A673 (cell line): ENCODE measurements at places on chromosomes 5 and 9. TPM values are rescaled to one million over a fixed set of nuclear protein-coding genes. Genes with fewer than 3 reads are reported as not detected.

DNA sequence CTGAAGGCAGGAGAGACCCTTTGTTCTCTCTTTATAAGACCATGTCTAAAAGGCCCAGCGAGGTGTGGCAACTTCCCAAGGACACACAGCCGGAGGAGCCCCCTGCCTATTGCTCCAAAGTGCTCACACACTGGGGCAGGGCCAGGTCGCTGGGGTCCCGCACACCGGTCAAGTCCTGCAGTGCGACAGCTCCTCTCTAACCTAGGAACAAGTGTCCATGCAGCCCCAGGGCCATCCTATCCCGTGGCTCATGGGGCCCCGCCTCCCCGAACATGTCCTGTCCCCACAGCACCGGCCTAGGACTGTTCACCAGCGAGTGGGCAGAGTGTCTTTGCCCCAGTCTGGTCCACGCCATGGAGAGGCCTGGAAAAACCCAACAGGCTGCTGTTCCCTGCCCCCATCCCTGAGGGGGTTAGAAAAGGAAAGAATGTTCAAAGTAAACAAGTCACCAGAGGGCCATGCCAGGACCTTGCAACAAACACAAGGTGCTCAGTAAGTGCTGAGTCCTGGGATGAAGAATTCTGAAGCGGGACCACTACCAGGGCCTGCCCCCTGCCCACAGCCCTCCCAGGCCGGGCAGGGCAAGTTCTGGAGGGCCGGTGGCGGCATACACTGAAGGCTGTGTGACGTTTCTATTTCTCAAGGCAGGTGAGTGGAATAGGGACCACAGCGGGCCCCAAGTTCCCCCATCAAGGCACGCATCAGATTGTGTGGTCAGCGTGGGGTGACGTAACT lies 938 bp downstream of the NINJ1 start:
- DNase-seq: no peak

DNA sequence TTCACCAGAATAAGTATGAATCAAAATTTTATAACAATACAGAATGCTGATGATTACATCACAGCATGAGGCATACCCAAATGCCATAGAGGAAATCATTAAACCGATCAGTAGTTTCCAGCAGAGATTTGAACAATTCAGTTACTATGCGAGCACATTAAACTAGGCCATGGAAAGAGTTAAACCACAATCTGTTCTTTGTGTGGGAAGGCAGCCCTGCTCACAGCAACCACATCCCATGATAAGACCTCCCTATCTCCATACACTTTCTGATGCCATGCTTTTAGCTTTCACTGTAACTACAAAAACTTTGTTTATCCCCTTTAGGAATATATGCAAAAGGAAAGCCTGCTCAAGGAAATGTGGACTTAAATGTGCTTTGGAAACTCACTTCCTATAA lies 4.5 kb downstream of the NFIB start:
- DNase-seq: peak; percentile 57

The CD72 gene
- total RNA-seq: not detected in 2 replicates

The CLIC3 gene
- total RNA-seq: not detected in 2 replicates
